Activated CD4-positive, alpha-beta T cell treated with anti-CD3 and anti-CD28 coated beads for 36 hours (primary cell): ENCODE measurements at places on chromosomes 4 and X.

GRCh38 chrX:84170931-84171330 is 17.1 kb downstream of the RPS6KA6 start:
- DNase-seq = no peak

DNA sequence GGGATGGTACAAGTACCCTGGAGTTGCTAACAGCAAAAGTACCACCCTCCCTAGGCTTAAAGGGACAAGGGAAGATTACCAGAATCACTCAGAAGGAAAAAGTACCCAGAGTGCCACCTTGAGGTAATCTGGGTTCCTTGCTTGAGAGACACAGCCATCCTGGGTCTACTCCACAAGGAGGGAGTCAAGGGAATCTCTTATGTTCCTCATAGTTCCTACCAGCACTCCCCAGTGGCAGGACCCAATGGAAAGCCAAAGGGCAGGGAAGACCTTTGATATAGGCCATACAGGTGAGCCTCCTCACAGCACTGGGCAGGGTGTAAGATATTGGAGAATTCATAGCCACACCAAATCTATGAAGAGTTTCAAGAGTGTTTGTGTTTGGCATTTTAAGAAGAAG is 5.7 kb downstream of the IL2 start:
- peak; percentile 47 for DNase-seq

DNA sequence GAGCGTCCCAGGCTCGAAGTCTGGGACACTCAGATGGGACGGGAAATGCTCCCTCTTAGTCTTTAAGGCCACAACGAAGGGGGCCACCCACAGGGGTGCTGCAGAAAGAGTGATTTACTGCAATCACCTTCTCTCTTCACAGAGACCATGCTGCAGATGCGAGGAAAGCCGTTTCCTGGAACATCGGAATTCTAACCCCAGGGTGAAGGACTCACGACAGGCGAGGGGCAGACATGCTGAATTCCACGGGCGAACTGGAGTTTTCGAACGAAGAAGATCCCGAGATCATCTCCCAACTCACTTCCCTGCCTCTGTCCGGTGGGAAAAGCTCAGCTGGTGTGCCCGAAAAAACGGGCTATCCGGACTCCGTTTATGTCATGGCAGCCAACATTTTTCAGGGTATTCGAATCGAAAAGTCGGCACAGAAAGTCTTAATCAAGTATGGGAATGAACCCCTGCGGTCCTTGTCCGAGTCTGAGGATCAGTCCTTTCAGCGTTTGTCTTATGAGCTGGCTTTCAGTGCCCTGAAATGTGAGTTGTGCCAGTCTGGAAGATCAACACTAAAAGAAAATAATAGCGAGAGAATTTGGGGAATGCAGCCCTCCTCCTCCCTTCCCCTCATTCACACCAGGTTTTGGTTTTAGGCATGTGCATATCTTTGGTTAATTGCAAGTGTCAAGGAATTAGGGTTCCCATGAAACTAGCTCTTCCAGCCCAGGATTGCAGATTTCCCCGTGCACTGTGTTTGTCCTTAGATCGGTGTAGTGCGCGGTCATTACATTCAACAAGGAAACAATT is 905 bp downstream of the NSUN7 start:
- DNase-seq = no peak

- peak; percentile 27 for DNase-seq
These were observed 87.7 kb upstream of the MAP3K15 start for GRCh38 chrX:19602866-19603622.

GRCh38 chr4:74056114-74056857 is 17.8 kb upstream of the CXCL3 start:
- DNase-seq = no peak

- no peak for DNase-seq
These were observed 360.5 kb downstream of the ZNF674 start for GRCh38 chrX:46184749-46185148.
